ENCODE measurements at places on chromosomes 2 and 18.
A peak's percentile ranks its signal among the peaks of the same experiment; 100 is the strongest.

GRCh38 chr2:222521099-222521498 is 96.8 kb downstream of the SGPP2 start:
- DNase-seq = no peak

DNA sequence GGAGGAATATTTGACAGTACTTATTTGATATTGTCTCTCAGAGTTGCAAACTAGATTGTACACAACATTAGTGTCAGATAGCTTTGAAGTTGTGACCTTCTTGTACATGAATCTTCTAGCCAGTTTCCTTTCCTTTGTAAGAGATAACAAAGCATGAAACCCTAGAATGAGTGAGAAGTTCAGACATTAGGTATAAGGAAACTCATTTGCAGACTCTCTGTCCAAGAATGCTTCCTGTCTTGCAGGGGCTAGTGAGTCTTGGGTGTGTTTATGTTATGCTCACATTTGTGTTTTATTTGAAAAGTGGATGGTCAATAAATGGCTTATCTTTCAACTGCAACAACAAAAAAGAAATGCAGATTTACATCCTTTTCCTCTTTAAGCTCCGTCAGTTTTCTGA is 1.4 kb downstream of the BOD1L2 start:
- no peak for DNase-seq

- no peak for DNase-seq
These were observed 3.5 kb downstream of the OBSL1 start for GRCh38 chr2:219567791-219568361.

- DNase-seq = peak; percentile 49
These were observed 34.5 kb upstream of the RAB31 start for GRCh38 chr18:9673296-9674251.

GRCh38 chr2:143533846-143534245 is 404.6 kb downstream of the ARHGAP15 start:
- no peak for DNase-seq

GRCh38 chr2:8538931-8539621 is 142.8 kb upstream of the ID2 start:
- DNase-seq = no peak

DNA sequence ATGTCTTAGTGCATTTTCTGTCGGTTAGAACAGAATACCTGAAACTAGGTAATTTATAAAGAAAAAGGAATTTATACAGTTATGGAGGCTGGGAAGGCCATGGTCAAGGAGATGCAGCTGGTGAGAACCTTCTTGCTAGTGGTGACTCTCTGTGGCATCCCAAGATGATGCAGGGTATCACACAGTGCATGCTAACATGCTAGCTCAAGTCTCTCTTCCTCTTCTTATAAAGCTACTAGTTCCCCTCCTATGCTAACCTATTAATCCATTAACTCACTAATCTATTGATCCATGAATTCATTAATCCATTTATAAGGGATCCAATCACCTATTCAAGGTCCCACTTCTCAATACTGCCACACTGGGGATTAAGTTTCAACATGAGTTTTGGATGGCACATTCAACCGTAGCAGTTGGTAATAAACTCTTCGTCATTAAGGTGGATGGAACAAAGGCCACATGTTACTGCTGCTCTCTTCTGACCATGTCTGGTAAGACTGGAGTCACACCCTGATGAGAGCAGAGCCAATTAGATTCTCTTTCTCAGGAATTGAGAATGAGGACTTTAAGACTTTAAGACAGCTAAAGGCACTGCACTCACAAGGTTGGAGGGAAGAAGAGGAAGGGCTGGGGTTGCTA is 211.6 kb upstream of the SMAD7 start:
- no peak for DNase-seq

DNA sequence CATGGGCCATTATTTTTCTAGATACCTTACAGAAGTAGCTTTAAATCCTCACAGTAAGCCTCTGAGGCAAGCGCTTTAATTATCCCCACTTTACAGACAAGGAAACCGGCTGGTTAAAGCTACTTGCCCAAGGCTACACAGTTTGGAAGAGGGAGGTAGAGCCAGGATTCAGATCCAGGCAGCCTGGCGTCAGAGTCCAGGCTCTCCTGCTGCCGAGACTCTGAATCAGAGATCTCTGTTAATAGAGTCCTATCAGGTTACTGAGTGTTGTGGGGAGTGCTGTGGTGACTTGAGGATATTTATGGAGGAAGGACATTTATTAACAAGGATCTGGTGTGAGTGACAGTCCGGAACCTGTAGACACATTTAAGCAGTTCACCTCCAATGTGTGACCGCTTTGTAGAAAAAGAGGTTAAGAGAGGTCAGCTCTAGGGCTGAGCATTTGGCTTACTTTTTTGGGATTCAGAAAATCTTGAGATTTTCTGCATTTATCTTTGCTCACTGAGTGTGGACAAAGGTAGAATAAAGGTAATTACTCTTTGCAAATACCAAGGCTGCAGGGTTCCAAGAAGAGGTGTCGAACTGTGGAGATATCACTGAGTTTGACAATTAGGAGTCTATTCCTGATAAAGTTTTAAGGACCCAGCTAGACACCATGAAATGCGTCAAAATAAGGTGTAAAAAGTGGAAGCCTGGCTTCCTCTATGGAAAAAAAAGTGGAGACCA is 1.6 kb upstream of the CEP192 start:
- DNase-seq = no peak

GRCh38 chr2:237440819-237441281 is 26.9 kb upstream of the COL6A3 start:
- DNase-seq = no peak

DNA sequence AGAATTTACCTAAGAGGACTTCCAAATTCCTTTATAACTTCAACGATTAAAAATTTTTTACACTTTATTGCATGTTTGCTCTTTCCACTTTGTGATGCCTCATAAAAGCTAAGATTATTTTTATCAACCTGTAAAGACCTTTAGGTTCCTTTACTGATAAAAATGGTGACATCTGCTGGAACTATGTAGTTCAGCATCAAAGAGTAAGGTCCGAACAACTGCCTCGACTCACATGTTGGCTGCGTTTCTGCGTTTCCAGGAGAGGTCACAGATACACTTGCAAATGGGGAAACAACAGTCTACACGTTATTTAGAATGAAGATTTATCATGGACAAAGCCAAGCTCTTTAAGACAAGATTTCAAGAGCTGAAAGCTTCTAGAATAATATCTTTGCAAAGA is 18.8 kb upstream of the TMX3 start:
- DNase-seq = no peak

DNA sequence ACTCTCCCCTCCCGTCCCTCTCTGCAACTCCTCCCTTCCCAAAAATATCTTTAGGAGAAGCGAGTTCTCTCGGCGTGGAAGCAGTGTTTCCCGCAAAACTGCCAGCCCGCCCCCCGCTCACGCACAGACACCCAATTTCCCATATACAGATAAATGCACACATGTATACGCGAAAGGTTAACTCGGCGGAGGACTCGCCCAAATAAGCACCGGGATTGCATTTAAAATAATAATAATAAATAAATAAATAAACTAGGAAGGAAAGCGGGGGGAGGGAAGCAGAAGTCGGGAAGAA is 70.0 kb upstream of the PSMD14 start:
- DNase-seq = no peak

DNA sequence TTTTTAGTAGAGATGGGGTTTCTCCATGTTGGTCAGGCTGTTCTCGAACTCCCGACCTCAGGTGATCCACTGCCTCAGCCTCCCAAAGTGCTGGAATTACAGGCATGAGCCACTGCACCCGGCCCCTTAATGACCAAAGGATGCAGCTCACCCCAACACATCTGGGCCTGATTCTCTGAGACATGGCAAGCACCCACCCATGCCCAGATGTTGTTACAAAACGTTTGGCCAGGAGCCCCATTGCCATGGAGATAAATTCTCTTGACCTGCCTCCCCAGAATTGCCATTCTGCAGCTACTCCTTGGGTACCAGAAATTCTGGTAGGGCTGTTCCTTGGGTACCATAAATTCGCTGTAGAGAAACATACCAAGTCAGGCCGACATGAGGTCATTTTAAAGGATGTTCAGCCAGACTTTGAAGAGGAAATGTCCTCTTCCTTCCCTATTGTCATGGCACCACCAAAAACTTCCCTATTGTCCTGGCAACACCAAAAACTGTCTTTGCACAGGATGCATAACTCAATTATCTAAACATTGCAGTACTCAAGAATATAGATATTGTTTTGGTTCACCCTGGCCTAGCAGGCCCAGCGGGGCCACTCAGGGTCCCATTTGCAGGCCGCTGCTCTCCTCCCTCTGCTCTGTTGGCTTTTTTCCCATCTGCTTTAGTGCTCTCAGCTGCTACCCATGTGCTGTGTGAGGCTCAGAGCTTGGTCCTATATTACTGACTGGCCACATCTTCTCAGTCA is 160.9 kb upstream of the TTC39C start:
- peak; percentile 41 for DNase-seq

DNA sequence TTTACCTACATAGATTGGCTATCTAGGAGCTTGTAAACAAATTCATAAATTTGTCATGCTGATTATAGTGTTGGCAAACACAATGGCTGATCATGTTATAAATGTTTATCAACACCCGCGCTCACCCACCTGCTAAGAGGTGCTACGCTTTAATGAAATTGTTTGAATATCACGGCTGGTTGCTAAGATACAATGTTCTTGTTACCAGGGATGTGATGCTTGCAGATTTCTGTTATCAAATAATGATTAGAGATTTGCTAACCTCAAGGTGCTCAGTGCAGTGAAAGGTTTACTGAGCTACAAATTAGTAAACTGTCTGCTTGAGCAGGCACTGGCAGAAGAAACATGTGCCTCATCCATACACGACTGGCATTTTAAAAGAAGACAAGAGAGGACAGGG is 160.0 kb upstream of the ZEB2 start:
- DNase-seq = no peak

- DNase-seq = no peak
These were observed 111.5 kb downstream of the MCFD2 start for GRCh38 chr2:46803911-46804670.

GRCh38 chr2:180130403-180130802 is 123.3 kb upstream of the CWC22 start:
- DNase-seq = no peak

DNA sequence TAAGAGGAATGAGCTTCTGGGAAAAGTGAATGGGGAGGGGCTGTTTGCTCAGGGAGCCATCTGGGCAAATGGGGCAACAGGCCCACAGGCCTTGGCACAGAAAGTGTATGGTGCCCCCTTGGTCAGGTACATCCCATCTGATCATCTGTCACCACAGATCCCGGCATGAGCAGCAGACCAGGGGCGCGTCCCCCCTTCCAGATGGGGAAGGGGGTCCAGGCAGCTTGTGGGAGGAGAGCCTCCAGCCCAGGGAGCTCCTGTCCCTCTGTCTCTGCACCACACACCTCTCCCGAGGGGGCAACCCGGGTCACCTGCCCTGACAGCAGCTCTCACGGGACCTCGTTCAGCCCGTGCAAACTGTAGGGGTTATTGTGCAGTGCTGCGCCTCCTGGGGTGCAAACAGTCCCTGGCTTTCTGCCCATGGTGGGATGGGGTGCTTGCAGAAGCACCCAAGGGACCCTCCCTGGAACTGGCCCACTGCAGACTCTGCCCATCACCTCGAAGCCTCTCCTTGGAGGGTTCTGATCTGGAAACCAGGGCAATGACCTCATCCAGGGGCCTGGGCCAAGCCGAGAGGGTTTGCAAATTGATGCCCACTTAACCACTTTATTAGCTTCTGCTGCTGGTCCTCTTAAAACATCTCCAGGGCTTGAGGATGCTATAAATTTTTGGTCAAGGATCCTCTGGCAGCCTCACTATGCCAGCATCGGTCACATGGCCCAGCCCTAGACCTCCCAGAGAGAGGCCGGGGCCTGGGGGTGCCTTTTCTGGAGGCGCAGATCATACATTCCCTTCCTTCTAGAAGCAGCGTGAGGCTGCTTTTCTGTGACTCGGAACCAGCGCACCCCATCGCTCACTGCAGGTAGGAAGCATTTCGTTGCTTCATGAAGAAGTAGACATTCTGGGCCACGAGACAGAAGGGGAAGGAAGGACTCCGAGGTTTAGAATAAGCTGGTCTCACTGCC is 7.6 kb upstream of the BOK start:
- no peak for DNase-seq

DNA sequence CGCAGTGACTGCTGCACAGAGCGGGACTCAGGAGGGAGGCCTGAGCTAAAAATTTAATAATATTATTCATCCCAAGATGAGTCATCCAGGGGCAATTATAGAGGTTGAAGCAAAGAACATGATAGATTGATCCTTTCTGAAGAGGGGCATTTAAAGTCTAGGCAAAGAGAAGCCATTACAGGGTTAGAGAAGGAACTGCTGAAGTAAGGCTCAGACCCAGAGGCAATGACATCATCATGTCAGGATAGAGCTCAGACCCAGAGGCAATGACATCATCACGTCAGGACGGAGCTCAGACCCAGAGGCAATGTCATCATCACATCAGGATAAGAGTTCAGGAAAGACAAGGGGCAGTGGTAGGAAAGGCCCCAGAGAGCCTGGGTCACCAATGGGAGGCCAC is 184.0 kb downstream of the TMEM18 start:
- DNase-seq = no peak

DNA sequence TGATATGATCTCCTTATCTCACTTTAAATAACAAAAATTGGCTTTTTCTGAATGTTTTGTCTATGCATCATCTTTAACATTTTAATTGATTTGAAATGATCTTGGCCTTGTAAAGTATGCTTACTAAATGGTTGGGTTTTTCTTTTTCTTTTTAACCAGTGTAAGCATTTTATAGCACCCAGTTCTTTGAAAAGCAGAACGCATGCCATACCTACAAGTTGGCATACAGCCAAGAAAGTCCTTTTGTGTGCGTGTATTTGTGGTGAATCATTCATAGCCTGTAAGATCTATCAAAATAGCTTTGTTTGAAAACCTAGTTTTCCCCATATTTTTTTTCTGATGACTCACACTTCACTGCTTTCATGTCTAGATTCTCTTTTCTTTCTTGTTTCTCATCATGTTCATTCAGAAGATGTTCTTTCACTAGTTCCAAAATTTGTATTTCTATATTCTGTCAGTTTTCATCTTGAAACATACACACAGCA is 4.1 kb upstream of the VRK2 start:
- DNase-seq = no peak

- DNase-seq = no peak
These were observed 587.9 kb downstream of the NRXN1 start for GRCh38 chr2:50443868-50444630.

DNA sequence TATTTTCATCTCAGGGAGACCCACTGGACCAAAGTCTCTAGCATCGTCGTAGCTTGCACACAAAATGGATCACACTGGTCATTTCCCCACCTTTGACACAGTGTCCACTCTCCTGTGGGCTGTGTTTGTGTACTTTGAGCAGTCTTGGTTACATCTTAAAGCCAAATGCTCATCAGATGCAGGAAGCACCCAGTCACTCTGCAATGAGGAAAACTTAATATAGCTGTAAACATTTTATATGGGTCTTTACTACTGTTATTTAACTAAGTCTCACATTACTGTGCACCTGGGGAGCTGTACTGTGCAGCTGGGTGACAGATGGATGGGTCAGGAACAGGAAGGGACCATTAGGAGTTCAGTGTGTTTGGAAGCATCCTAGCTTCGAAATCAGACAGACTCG is 109.0 kb upstream of the CXCR4 start:
- no peak for DNase-seq

DNA sequence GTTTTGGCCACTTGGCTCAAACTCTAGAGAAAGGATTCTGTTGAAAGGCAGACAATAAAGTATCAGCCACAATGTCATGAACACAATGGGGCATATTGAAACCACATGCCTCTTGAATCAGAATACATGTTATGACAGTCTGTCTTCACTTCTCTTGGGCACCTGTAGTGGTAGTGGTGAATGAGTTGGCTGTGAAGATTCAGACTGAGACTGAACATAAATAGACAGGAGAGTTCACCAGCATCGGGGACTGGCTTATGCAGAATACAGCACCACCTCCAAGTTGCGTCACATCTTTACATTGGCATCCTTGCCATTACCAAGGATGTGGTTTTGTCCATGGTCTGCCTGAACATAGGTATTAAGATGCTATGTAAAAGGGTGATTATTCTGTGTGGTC is 336.8 kb downstream of the MYCN start:
- DNase-seq = no peak
